ENCODE measurements at places on chromosomes 13 and 19.

GRCh38 chr13:85255978-85256377 is 543.2 kb downstream of the SLITRK6 start:
- DNase-seq: no peak

DNA sequence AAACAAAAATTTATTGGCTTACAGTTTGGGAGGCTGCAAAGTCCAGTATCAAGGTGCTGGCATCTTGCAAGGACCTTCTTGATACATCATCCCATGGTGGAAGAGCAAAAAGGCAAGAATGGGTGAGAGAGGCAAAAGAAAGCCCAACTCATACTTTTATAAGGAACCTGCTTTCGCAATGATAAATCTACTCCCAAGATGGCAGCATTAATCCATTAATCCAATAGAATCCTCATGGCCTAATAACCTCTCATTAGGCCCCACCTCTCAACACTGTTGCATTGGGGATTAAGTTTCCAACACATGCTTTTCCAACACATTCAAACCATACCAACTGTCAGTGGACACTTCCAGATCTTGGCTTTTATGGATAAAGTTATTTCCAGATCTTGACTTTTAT is 48.7 kb upstream of the ZNF507 start:
- DNase-seq: no peak

- no peak for DNase-seq
These were observed 15.0 kb upstream of the DZIP1 start for GRCh38 chr13:95659500-95659899.

DNA sequence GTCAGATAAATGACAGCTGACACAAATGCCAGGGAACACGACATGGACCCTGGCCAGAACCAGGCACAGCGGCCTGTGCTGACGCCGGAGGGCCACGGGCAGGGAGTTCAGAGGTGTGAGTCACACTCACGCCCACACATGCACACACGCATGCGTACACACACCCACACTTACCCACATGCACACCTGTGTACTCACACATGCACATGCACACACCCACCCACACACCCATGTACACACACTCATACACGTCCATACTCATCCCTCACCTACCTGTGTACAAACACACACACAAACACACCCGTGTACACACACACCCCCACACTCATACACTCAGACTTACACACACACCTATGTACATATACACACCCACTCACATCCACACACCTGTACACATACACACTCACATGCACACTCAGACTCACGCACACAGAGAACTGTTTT is 40.4 kb downstream of the MLLT1 start:
- no peak for DNase-seq

DNA sequence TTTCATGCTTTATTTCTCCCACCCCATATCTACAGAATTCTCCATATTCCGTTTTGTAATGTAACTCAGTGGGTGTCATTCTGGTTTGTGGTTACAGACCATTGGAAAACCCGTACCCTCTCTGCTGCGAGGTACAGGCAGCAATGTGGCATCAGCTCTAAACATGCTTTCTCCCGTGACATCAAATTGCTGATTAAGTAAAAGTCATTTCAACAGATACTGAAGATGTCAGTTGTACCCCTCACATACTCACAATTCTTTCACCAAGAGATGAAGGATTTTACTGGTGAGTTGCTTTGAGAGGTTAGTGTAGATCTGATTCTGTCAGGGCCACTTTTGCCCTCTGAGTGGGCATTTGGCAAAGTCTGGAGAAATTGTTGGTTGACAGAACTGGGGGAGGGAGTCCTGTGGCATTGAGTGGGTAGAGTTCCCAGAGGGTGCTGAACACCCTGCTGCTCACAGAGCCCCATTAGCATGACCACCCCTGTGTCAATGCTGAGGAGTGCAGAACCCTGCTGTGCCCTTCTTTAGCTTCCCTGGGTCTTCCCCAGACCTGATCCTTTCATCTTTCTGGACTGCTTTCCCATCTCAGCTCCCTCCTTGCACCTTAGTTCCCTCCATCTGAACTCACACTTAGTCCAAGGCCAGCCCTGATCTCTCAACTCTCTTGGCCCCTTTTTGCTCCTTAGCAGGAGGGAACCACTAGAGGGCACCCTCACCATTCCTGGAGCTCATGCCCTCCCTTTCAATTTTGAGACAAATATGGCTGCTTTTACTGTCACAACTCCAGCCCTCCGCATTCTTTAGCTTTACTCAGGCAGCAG is 39.9 kb upstream of the CEACAM8 start:
- DNase-seq: no peak

DNA sequence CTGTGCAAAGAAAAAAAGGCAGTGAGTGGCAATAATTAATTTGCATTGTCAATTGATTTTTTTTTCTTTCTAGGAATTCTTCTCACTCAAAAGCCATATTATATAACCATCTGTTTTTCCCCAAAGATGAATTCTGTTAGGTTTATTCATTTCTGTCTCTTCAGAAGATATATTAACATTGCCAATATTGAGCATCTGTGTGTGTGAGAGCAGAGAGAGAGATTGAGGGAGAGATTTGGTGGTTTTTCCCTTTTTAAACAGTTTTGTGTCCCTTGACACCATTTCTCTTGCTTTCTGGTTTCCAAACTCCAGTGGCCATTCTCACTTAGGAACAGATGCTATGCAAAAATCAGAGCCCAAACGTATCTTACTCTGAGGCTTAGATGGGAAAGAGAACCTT is 112.5 kb downstream of the LACC1 start:
- no peak for DNase-seq

DNA sequence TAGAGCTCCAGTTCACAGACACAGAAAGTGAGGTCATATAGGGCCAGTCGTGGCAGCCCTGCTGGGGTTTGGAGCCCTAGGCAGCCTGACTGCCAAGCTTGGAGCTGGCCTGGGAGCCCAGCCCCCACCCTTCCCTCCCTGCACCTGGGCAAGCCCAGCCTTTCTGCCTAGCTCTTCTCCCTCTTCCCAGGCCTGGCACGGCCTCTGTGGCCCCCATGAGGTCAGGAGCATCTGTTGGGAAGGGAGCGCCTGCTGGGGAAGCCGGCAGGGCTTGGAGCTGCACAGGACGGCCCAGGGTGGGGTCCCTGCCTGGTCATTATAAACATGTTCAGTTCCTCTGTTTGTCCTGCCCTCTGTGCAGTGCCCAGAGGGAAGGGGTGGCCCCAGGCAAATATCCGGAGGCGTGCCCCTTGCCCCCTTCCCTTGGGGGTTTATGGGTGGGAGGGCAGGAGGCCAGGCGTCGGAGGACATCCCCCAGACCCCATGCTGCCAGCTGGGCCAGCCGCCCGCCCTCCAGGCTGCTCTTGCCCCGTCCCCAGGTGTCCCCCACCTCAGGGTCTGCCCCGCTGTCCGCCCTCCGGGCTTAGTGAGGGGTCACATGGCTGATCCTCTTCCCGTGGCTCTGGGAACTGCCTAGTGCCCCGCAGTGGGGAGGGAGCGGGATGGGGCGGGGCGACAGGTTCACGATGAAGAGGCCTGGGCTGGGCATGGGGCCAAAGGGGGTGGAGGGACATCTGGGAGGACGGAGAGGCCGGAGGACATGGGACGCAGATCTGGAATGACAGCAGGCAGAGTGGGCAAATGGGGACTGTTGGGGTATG is 30.0 kb upstream of the NCCRP1 start:
- DNase-seq: no peak

- no peak for DNase-seq
These were observed 16.0 kb upstream of the SPIB start for GRCh38 chr19:50402544-50403301.

- DNase-seq: no peak
These were observed 228.5 kb downstream of the RFC3 start for GRCh38 chr13:34046457-34046856.

- DNase-seq: no peak
These were observed 1.9 kb downstream of the FKBP8 start for GRCh38 chr19:18541258-18541991.

DNA sequence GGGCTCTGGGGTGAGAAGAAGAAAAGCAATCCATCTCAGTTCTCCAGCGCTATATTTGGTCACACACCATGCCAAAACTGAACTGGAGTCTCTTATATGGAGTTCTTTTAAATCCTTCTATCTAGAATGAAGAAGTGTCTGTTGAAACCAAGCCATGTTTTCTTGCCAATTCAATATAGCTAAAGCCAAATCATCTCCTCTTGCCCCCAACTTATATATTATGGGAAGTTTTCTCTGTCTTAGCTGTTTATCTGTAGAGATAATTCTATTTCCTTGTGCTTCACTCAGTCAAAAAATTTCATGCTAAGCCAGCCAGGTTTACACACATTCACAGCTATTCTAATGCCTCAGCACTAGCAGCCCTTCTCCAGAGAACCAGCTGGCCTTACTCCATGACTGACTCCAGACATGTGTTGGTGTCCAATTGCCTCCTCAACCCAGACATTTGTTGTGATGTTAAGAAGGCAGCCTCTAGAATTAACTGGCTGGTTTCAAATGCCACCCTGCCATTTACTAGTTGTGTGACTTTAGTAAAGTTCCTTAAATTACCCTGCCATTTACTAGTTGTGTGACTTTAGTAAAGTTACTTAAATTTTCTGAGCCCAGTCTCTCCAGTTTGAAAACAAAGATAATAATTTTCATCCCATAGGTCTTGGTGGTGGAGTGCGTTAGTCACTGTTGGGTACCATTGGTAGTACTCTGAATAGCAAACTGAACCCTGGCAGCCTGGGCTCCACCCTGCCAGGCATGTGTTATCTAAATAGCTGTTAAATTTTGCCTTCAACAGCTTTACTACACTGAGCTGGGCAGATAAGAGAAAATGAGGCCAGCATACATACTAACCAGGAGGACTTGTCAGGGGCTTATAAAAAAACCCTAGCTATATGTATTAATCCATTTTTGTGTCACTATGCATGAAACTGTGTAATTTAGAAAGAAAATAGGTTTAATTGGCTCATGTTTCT is 525.1 kb downstream of the LMO7 start:
- DNase-seq: no peak

- DNase-seq: no peak
These were observed at the start of gene GJB6 for GRCh38 chr13:20231839-20232555. GJB6 (minus strand) TSS chr13:20232319; CDS start chr13:20223480, 8,839 bp downstream.

DNA sequence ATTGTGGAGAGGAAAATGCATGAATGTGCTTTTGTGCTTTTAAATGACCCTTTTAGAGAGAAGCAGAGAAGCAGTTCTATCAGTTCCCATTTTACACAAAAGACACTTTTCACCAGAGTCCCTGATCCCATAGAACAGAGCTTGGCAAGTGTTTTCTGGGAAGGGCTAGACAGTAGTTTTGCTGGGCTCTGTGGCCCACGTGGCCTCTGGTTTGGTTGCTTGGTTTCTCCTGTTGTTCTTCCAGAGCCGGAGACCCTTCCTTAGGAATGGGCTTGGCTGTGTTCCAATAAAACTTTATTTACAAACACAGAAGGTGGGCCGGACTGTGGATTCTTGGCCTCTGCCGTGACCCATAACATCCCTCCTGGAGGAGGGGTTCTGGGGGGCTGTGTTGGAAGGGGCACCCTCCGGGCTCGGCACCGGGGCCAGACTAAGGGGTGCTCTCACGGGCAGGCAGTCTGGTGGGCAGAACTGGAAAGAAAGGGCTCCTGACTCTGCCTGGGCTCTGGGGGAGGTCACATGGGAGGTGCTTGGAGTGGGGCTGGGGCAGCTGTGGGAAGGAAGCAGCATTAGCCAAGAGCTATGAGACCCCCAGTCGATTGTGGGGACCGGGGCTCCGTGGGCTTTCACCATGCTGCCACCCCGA is 3.2 kb downstream of the SPPL2B start:
- no peak for DNase-seq

GRCh38 chr13:35388441-35389355 is 87.8 kb downstream of the MAB21L1 start:
- DNase-seq: no peak

DNA sequence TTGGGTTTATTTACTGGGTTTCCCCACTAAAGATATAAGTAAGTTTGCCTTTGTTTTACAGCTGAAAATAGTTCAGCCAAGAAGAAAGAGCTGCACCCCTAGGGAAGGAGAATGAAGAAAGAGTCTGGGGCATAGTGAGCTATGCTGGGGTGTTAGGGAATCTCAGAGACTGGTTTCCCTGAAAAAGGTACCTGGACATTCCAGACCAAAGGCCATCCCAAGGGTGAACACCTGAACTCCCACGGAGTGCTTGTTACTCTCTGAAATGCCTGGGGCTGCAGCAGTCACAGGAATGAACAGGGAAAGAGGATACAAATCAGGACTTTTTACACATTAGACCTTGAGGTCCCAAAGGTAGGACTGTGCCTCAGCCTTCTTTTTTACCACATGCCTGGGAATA is 337.6 kb upstream of the SLC10A2 start:
- DNase-seq: no peak

- no peak for DNase-seq
These were observed 2.7 kb downstream of the TNPO2 start for GRCh38 chr19:12720851-12721655.

DNA sequence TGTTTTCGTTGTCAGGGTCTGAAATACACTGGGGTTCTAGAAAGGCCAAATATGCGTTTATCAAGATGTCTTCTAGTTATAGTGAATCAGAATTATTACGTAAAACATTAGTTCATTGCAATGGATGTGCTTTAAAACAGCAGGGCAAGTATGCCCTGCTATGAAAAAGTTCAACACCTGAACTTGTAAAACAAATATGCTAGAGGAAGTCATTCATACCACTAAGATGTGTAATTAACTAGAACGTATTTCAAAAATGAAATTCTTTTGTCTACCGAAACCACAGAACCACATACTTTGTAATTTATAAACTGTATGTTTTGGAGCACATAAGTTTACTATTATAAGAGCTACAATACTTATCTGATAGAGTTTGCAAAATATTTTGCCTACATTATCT is 266.2 kb downstream of the KCTD12 start:
- no peak for DNase-seq

GRCh38 chr13:98144027-98144741 is 1.3 kb downstream of the FARP1 start:
- DNase-seq: peak; percentile 21

DNA sequence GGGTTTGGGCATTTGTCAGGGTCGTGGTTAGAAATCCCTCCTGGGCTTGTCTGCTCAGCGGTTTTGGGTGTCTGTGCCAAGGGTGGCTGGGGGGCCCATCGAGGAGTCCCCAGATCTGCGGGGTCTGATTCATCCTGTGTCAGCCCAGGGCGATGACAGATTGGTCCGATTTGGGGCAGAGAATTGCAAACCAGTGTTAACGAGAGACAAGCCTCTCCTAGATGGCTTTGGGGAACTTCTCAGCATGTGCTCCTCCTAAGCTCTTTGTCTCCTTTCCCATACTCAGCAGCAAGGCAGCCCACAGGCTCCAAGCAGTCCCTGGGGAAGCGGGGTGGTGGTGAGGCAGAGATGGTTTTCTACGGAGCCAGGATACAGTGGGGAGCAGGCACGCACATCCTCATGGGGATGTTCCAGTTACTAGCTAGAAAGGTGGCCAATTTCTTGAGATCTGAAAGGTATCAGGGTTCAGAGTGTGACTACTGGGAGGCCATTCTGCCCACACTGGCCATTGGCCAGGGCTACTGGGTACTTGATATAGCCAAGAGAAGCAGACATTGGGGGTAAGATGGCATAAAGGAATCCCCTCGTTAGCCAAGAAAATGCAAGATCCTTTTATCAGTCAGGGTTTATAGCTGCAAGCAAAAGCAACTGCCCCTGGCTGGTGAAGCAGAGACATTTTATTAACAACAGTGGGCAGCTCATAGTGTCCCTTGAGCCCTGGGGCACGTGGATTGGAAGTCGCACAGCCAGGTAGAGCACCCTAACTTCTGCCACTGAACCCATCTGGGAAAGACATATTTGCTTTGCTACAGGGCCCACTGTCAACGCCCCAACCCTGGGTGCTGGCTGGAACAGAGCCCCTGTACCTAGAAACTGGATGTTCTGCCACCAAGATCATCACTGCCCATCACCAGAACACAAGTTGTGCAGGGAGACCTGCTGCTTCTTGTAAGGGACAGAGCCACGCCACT is 63.6 kb downstream of the RGCC start:
- no peak for DNase-seq
